ENCODE measurements at places on chromosomes 16 and 17. TPM values are rescaled to one million over a fixed set of nuclear protein-coding genes. Genes with fewer than 3 reads are reported as not detected.

DNA sequence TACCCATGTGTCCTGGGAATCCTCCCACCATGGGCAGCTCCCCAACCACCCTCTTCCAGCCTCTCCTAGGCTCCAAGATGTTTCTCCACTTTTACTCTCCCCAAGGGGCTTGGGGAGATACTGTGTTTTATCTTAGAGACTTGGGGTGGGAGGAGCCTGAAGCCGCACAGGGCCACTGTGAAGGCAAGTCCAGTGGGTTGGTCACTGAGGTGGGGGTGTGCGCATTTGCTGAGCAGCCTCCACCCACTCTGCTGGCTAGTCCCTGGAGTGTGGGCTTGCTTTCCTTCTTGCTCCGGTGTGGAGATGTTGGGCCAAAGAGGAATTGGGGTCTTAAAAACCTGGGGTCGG is 4.1 kb upstream of the CLDN9 start:
- DNase-seq: no peak

DNA sequence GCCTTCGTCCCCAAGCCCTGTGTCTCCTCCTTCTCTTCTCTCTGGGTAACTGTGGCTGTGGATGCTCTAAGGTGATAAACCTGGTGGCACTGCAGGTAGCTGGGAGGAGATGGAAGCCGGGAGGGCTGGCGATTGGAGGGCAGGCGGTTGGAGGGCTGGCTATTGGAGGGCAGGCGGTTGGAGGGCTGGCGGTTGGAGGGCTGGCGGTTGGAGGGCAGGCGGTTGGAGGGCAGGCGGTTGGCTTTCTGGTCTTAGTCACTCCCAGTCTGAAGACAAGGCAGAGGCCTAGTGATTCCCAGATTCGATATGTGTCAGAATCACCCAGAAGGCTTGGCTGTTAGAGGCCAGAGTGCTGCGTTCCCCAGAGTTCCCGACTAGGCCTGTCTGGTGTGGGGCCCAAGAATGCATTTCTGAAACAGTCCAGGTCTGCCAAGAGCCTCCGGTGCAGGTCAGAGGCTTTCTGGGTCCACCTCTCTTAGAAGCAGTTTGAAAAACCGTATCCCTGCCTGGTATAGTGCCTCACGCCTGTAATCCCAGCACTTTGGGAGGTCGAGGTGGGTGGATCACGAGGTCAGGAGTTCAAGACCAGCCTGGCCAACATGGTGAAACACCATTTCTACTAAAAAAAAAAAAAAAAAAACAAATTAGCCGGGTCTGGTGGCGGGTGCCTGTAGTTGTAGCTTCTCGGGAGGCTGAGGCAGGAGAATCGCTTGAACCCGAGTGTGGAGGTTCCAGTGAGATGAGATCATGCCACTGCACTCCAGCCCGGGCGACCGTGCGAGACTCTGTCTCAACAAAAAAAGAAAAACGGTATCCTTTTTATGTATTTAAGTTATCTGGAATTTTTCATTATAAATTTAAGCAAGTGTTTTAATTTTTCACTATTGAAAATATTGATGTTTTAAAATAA is 59.7 kb downstream of the WDR45B start:
- no peak for DNase-seq

GRCh38 chr17:74467221-74467951 is 952 bp downstream of the CD300A start:
- DNase-seq: no peak

DNA sequence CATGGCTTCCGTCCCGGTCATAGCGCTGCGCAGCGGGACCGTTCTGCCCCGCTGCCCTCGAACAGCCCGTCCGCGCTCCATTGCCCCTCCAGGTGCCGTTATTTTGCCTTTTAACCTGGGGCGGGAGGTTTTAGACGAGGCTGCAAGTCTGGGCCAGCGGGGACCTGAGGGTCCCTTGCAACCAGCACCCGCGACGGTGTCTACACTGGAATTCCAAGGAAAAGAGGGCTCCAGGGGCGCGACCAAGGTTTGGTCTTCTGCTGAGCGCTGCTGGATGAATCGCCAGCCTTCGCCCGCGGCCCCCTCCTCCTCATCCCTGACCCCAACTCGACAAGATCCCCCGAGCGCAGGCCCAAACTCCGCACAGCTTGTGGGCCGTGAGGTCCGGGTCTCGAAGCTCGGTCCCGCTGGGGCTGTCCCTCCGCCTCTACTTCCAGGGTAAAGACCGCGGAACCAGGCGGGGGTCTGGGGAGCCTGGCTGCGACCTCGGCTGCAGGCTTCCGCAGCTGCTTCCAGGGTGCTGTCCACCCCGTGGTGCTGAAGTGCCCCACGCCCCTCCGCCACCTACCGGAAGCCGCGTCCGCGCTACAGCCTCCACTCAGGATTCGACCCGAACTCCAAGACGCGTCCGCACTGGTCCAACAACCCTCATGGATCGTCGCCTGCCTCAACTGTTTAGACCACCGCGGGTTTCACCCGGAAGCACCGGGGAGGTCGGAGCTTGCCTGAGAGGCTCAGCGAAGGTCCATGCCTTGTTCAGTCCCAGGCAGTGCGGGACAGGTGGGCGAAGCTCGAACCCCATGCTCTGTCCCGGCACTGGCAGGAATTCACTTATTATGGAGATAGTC is 10.1 kb upstream of the CA4 start:
- no peak for DNase-seq

DNA sequence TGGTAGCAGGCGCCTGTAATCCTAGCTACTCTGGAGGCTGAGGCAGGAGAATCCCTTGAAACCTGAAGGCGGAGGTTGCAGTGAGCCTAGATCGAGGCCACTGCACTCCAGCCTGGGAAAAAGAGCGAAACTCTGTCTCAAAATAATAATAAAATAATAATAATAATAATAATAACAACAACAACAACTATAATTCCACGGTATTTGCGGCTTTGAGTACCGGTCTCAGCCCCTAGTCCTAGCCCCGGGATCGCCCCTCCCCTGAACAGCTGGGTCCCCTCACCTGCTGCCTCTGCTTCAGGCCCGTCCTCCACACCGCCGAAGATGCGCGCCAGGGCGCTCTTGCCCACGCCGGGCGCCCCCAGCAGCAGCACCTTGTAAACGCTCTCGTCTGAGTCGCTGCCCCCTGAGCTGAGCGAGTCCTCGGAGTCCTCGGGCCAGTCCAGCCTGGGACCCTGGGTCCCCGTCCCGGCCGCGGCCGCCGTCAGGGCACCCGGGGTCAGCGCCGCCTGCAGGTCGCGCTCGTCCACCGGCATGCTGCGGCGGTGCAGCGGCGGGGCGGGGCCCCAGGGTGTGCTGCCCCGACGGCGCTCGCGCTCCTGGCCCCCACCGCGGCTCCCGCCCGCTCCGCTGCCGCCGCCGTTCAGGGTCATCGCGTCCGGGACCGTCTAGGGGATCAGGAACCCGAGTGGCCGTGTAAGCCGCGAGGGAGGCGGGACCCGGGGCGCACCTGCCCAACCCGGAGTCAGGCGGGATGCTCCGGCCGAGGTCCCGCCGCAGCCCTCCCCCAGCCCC is 611 bp downstream of the RRAD start:
- no peak for DNase-seq

GRCh38 chr17:8887834-8888703 is 20.6 kb upstream of the PIK3R6 start:
- DNase-seq: peak; percentile 27

- DNase-seq: no peak
These were observed 175.1 kb downstream of the SOX9 start for GRCh38 chr17:72295916-72296315.

GRCh38 chr16:53457670-53458069 is 23.4 kb downstream of the RBL2 start:
- DNase-seq: no peak

- no peak for DNase-seq
These were observed 804 bp downstream of the BORCS6 start for GRCh38 chr17:8189041-8189710.

- no peak for DNase-seq
These were observed 1.7 kb upstream of the ITGAE start for GRCh38 chr17:3802461-3803307.

DNA sequence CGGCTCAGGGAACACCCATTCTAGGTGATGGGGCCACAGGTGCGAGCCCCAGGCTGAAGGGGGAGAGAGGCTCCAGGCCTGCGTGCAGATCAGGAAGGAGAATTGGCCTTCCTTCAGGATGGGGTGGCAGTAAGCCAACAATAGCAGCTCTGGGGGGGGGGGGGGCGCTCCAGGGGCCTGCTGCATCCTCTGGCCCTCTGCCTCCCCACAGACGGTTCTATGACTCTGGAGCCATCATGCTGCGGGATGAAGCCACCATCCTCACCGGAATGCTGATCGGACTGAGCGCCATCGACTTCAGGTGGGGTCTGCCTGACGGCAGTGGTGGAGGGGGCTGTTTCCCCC is 6.1 kb downstream of the RUNDC3A start:
- no peak for DNase-seq

DNA sequence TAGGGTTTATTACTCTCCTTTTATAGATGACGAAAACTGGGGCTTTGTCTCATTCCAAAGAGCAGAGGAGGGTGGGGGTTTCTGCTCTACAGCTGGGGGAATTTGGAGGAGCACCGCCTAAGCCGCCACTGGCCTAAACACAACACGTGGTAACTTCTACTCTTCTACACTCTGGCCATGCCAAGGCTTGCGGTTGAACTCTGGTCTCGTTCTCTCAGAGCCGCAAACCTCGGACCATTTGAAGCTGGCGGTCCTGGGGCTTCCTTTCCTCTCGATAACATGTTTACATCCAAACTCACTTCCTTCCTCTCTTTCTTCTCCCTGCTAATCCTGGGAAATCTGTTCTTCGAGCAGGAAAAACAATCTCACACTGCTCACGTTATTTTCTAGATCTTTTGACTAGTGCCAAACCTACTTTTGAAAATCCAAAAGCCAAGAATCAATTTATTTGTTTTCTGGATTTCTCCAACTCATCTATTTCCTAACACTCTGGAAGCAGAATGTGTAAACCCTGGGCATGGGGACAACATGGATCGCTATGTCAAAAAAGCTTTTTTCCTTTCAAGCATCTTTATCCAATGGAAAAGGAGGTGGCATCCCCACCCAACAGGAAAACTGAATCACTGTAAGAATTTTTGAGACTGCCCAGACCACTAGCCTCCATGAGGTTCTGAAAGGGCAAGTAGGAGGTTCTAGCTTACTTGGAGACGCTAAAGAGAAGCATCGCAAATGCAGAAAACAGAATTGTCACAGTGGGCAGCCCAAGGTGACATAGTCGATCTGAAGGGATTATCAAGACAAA is 13.6 kb upstream of the EEF2K start:
- no peak for DNase-seq

DNA sequence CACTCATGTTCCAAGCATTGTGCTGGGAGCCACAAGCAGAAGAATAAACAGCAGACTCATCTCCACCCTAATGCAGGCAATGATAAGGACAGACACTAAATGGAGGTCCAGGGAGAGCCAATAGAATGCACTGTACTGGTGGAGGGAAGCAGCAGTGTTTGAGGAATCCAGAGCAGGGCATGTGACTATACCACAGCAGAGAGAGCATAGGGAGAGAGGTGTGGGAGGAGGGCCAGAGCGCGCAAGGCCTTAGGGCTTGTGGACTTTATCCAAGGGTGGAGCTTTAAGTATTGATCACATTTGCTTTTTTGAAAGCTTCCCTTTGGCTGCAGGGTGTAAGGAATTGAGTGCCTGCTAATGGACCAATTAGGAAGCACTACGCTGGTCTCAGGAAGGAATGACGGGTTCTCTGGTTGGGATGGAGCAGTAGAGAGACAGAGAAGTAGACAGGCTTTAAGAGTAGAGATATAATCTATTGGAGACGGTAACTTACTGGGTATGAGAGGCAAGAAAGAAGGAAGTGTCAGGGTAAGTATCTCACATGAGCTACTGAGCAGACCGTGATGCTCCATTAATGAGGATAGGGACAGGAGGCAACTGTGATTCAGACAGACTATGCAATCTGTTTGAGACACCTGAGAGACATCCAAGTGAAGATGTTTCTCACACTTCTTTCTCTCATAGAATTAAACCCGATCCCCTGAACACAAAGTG is 82.2 kb downstream of the MYO1D start:
- DNase-seq: no peak

Gene BRIP1
- 12.5 TPM for polyA plus RNA-seq

Gene TP53TG3C
- not detected for polyA plus RNA-seq

All from left renal pelvis (tissue), 4 donors.